C1 segment of cervical spinal cord (tissue), 14 donors: ENCODE measurements at places on chromosomes 7 and 10.
A peak's percentile ranks its signal among the peaks of the same experiment; 100 is the strongest.

- no peak for DNase-seq
These were observed 30.4 kb downstream of the CNTNAP2 start for GRCh38 chr7:146146831-146147486.

DNA sequence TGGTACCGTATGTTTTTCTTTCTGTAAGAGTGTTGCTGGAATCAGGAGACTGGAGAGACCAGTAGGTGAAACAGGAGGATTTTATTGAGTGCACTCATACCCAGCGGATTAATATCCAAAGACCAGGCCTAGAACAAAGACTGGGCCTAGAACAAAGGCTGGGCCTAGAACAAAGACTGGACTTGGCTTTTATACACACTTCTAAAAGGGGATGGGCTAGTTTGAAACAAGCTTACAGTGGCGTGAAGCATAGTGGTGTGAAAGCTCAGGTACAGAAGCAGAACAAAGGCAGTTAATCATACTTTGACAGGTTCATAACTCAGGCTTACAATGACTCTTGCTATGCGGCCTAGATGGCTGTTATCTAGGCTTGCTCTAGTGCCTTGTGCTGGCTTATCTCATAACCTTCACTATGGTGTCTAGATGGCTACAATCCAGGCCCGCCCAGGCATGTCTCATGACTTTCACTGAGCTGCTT lies 67.7 kb downstream of the TRIM24 start:
- no peak for DNase-seq

- DNase-seq: no peak
These were observed 125.1 kb downstream of the PLXDC2 start for GRCh38 chr10:19941206-19941880.

DNA sequence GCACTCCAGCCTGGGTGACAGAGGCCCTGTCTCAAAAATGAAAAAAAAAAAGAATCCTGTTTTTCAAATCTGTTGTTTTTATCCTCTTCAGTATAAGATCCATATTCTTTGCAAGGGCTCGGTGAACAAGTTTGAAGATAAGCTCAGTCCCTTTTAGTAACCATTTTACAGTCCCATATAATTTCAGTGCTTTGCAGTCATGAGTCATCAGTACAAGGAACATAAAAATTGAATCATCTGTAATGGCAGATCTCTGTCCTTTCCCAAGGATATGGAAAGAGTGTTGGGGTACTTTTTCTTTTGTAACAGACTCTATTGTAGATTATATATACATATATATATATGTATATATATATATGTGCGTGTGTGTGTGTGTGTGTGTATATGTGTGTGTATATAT lies 52.2 kb upstream of the ZPBP start:
- DNase-seq: no peak

- peak; percentile 23 for DNase-seq
These were observed 288.4 kb downstream of the SNX13 start for GRCh38 chr7:17651863-17652385.

- no peak for DNase-seq
These were observed 325.6 kb downstream of the THSD7A start for GRCh38 chr7:11506417-11506816.

DNA sequence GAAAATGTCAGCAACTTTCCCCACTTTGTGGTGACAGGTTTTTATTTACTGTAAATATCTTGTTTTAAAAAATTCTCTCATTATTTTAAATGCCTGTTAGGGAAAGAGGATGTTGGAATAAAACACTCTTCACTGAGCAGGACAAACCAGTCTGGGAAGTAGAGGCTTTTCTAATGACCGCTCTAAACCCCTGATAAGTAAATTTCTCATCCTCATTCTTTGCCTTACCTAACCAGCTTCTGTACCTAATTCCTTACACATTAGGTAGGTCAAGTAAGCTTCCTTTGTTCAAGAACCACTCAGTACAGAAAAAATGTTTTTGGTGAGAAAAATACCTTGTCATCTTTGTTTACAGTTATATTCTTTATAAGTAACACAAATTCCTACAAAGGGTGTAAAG lies 143.6 kb downstream of the GPR85 start:
- DNase-seq: no peak

- DNase-seq: no peak
These were observed 44.4 kb upstream of the SLIT1 start for GRCh38 chr10:97230146-97230545.

GRCh38 chr7:118404211-118404610 lies 179.7 kb downstream of the ANKRD7 start:
- DNase-seq: no peak

DNA sequence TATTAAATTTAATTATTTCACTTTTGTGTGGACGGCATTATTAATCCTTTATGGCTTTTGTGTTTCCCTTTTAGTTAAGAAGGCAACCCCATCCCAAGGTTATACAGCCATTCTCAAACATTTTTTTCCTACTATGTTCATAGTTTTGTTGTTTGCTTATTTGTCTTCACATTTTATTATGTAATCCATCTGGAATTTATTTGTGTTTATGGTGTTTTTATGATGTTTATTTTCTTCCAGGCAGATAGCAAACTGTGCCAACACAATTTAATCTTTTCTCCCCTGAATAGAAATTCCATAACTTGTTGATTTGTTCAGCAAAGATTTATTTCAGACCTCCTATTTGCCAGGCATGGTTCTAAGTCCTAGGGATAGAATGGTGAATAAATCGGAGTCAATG lies 42.9 kb downstream of the RAB18 start:
- DNase-seq: no peak

- no peak for DNase-seq
These were observed 56.1 kb downstream of the FEZF1 start for GRCh38 chr7:122248472-122248871.

DNA sequence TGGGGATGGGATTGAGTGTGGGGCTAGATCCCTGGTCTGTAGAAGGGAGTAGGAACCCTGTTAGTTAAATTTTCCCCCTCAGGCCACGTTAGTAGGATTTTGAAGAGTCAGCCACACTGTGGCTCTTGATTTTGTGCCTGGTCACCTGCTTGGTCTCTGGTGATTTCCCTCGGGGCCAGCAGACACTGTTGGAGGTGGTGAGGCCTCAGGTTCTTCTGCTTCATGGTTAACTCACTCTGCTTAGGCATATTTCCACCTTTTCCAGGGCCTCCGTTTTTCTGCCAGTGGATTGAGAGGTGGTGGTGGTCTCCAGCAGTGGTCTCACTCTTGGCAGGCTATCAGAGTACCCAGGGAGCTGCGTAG lies 4.1 kb downstream of the TSPAN14 start:
- DNase-seq: no peak

GRCh38 chr7:7330997-7331396 lies 148.7 kb downstream of the C1GALT1 start:
- no peak for DNase-seq
